ENCODE measurements at places on chromosomes 12 and 14. TPM values are rescaled to one million over a fixed set of nuclear protein-coding genes. Genes with fewer than 3 reads are reported as not detected.

- H3K27me3 ChIP-seq, result no peaks in the 10 kb centered on the region
- H3K4me1 ChIP-seq, result no peaks in the 10 kb centered on the region
- H3K36me3 ChIP-seq, result peaks cover 5% of the 10 kb centered on the region
- no peak overlapping the region for H3K4me3 ChIP-seq
- no peak overlapping the region for H3K27ac ChIP-seq
- DNase-seq, result no peak
Measured at GRCh38 chr14:55399852-55400251, 11.8 kb downstream of the ATG14 start.

- H3K27me3 ChIP-seq, result no peaks in the 10 kb centered on the region
- peak overlapping the region; percentile 82 for H3K4me3 ChIP-seq
- DNase-seq, result no peak
Measured at GRCh38 chr14:89617481-89618329, 200.7 kb upstream of the FOXN3 start.

DNA sequence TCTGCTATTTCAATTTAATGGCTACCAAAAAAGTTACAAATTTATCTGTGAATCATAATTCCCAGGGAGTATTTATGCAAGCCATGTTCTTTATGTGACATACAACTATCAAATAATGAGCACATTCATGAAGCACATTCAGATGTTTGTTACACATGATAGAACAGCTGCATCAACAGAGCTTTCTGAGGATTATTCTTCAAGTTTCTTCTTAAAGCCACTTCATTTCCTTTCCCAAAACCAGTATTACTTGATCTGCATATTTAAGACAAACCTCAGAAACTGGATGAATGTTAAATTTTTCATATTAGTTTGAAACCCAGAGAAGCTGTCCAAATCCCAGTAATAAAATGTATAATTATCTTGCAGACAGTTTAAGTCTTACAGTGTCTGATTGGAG is 73.6 kb upstream of the SOX5 start:
- H3K4me3 ChIP-seq, result no peak overlapping the region
- H3K27me3 ChIP-seq, result peaks cover 4% of the 10 kb centered on the region
- no peak for DNase-seq

GRCh38 chr12:93661021-93661420 is 16.2 kb upstream of the CRADD start:
- H3K27me3 ChIP-seq, result no peaks in the 10 kb centered on the region
- H3K4me3 ChIP-seq, result no peak overlapping the region
- peaks cover 6% of the 10 kb centered on the region for H3K4me1 ChIP-seq
- no peak for DNase-seq
- no peaks in the 10 kb centered on the region for H3K36me3 ChIP-seq

Gene BTBD6
- 10.0 TPM for total RNA-seq

DNA sequence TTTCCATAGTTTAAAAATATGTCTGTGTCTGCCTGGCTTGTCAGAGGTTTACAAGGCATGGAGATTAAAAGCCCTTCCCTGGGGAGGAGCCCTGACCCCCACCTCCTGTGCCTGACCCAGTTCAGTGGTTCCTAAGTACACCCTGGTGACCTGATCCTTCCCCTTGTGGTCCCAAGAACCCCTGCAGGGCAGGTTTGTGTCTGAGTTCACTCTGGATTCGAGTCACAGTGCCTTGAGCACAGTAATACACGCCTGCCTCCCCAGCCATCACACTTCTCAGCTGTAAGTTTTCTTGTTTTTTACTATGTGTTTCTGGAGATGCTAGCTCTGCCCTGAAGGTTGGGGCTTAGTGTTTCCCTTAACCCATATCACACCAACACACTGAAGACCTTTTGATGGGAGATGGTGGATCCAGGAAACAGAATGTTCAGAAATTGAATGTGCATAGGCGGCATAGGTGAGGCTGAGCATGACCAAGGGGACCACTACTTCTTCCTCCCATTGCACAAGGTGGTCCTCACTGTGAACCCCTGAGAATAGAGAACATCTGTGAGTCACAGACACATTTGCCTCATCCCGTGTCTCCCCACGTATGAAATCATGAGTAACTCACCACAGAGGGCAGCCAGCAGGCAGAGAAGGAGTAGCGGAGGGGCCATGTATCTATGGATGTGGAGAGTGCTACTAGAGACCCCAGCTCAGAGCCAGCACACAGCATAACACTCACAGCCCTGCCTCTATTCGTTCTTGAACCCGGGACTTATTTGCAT is 962.9 kb downstream of the TMEM121 start:
- no peak overlapping the region for H3K4me3 ChIP-seq
- H3K27me3 ChIP-seq, result peaks cover 6% of the 10 kb centered on the region
- H3K4me1 ChIP-seq, result no peaks in the 10 kb centered on the region
- no peak overlapping the region for H3K27ac ChIP-seq

Gene MANSC4
- total RNA-seq, result not detected

DNA sequence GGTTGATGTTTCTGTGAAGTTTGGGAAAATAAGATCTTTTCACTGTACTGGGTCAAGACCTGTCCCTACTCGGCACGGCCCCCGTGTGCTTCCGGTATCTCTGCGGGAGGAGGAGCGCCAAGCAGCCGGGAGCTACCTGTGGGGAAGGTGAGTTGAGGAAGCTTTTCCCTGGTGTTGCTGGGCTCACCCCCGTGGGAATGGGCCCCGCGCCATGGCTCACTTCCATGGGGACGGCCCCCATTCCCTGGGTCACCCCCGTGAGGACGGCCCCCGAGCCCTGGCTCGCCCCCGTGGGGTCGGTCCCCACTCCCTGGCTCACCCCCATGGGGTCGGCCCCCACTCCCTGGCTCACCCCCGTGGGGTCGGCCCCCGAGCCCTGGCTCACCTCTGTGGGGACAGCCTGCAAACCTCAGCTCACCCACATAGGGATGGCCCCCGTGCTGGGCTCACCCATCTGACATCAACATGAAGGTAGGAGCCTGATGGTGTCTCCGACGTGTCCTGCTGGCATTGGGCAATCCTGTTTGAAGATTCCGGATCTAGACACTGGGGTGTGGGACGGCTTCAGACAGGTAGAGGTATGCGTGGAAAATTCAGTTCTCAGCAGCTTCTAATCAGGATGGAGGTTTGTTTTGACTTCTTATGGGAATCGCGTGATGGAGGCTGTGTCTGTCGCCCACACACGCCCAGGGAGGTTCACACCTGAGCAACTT is 9.1 kb downstream of the LRCOL1 start:
- DNase-seq, result no peak
- peak overlapping the region; percentile 47 for H3K4me3 ChIP-seq
- H3K27ac ChIP-seq, result no peak overlapping the region
- no peaks in the 10 kb centered on the region for H3K36me3 ChIP-seq

- no peaks in the 10 kb centered on the region for H3K27me3 ChIP-seq
- no peak for DNase-seq
- no peak overlapping the region for H3K4me3 ChIP-seq
- H3K36me3 ChIP-seq, result peaks cover 3% of the 10 kb centered on the region
- no peak overlapping the region for H3K27ac ChIP-seq
Measured at GRCh38 chr14:76591266-76591665, 170.0 kb upstream of the VASH1 start.

- DNase-seq, result no peak
- H3K4me1 ChIP-seq, result no peaks in the 10 kb centered on the region
- H3K27me3 ChIP-seq, result peaks cover 22% of the 10 kb centered on the region
- peaks cover 15% of the 10 kb centered on the region for H3K36me3 ChIP-seq
- H3K27ac ChIP-seq, result no peak overlapping the region
- H3K4me3 ChIP-seq, result no peak overlapping the region
Measured at GRCh38 chr14:100770605-100771120, 44.0 kb downstream of the DLK1 start.

DNA sequence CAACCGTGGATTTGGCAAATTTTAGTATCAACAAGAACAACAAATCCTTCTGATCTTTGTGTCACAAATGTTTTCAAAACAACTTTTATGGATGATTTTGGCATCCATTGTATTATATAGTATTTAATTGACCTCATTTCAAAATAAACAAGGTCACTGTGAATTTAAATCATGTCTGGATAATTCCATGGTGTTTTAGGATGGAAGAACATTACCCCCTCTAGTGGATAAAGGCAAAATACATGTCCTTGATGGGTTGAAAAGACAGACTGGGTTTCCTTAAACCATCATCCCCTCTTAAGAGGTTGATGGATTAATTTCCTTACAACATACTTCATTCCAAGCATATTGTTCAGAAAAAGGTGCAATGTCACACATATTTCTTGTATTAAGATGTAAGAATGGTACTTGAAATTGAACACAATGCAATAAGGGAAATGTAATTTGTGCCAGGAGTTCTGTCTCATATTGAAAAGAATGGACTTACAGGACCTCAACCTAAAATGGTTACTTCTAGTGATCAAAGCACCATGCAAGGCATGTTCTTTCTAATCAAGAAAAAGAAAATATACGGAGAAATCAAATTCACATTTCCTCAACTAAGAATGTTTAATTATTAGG is 352.0 kb downstream of the BCAT1 start:
- H3K4me3 ChIP-seq, result no peak overlapping the region
- no peaks in the 10 kb centered on the region for H3K27me3 ChIP-seq
- H3K27ac ChIP-seq, result no peak overlapping the region
- no peaks in the 10 kb centered on the region for H3K36me3 ChIP-seq
- H3K4me1 ChIP-seq, result peaks cover 16% of the 10 kb centered on the region
- no peak for DNase-seq

Gene ISCA2
- total RNA-seq, result 50.1 TPM

GRCh38 chr12:118166946-118167345 is 31.0 kb downstream of the PEBP1 start:
- no peak for DNase-seq
- peaks cover 3% of the 10 kb centered on the region for H3K36me3 ChIP-seq
- peak overlapping the region; percentile 33 for H3K27ac ChIP-seq
- no peaks in the 10 kb centered on the region for H3K27me3 ChIP-seq

Gene STXBP6
- 3.5 TPM for total RNA-seq

Gene VRTN
- total RNA-seq, result 128 TPM

Gene GLT1D1
- 1.5 TPM for total RNA-seq

Gene ZDHHC17
- total RNA-seq, result 30.7 TPM

Gene KLRC2
- total RNA-seq, result not detected

DNA sequence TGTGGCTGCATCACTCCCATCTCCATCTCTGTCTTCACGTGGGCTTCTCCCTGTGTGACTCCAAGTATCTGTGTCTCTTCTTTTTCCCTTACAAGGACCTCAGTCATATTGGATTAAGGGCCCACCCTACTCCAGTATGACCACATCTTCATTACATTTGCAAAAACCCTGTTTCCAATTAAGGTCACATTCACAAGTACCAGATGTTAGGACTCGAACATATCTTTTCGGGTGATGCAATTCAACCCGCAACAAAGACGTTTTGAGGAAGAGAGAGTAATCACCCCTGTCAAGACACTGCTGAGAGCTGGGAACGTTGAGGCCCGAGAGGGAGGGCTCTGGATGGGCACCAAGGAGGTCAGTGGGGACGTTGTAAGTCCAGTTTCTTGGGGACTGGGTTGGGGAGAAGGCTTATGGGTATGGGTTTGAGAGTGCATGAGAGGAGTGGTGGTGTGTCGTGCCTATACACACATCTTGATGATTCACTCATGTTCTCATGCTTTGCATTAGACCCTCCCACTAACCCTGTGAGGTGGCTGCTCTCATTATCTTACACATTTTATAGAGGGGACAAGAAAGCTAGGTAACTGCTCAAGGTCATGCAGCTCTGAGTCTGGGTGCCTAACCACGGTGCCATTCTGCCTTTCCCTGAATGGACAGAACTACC is 12.1 kb upstream of the IFI27 start:
- H3K4me1 ChIP-seq, result no peaks in the 10 kb centered on the region
- H3K27ac ChIP-seq, result no peak overlapping the region
- no peaks in the 10 kb centered on the region for H3K27me3 ChIP-seq
- no peak for DNase-seq
- H3K4me3 ChIP-seq, result no peak overlapping the region

Gene TSPAN8
- total RNA-seq, result 0.16 TPM

Gene DEGS2
- 0.53 TPM for total RNA-seq

DNA sequence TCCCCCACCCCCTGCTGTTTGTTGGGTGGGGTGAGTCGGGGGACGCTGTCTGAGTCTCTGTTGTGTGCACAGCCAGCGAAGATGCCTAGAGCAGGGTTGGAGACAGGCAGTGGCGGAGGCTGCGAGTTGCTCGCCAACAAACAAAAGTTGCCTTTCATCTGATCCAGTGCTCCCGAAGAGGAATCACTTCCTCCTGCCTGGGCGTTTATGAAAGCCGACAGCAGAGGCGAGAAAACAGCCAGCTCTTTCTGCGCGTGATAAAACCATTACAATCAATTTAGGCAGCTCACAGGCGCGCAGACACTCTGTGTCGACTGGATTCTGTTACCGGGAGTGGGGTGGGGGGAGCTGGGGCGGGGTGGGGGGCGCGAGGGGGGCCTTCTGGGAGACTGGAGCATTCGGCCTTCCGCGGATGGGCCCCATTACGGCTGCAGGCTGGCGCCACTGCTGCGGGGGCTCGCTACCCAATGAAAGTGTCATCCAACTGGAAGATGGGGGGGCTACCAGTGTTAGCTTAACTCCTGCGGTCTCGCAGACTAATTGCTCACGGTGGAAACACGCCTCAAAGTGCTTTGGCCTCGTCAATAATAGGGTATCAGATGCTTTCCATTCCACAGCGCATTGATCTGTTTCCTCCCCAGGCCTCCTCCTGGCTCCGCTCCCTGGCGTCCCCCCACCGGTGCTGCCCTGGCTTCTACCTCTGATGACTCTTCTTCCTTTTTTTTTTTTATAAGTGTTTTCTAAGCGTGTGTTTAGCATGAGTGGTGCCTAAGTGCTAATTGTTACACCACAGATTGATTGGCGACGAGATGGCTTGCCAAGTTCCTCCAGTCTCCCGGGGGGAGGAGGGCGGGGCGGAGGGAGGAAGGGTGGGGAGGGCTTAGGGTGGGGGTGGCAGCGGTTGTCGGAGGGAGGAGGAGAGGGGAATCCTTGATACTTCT is 678.4 kb downstream of the MED13L start:
- no peak overlapping the region for H3K27ac ChIP-seq
- DNase-seq, result no peak
- H3K36me3 ChIP-seq, result no peaks in the 10 kb centered on the region
- peaks cover 19% of the 10 kb centered on the region for H3K4me1 ChIP-seq
- no peaks in the 10 kb centered on the region for H3K27me3 ChIP-seq

DNA sequence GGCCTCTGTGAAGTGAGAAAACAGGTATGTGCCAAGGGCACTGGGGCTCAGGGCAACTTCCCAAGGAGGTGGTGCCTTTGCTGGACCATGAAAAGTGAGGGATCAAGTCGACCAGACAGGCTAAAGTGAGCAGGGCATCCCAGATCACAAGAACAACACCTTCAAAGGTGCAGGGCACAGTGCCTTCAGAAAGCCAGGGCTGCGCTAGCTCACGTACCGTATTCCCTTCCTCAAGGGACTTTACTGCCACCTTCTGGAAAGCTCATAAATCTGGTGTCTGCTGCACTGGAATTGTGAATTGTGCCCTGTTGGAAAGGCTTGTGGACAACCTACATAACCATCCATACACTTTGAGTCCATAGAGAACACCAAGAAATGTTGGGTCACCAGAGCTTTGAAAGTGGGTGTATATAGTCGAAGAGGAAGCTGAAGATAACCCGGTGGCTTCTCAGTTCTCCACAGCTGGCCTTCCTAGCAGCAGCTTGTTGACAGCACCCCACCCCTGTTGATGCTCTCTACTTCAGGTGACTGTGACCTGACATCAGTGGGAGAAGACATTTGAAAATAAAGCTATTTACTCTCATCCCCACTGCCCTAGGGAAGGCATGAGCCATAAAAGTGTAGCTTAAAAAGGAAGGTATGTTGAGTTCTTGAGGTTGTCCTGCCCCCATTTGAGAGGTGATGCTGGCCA is 24.5 kb downstream of the FIGNL2 start:
- H3K36me3 ChIP-seq, result no peaks in the 10 kb centered on the region
- H3K4me1 ChIP-seq, result peaks cover 33% of the 10 kb centered on the region
- H3K27me3 ChIP-seq, result peaks cover 23% of the 10 kb centered on the region
- no peak overlapping the region for H3K4me3 ChIP-seq

GRCh38 chr12:95474660-95474958 is 657 bp downstream of the METAP2 start:
- peak overlapping the region; percentile 100 for H3K4me3 ChIP-seq
- peaks cover 17% of the 10 kb centered on the region for H3K4me1 ChIP-seq
- DNase-seq, result no peak
- peaks cover 34% of the 10 kb centered on the region for H3K36me3 ChIP-seq
- H3K27ac ChIP-seq, result peak overlapping the region; percentile 91
- H3K27me3 ChIP-seq, result peaks cover 2% of the 10 kb centered on the region
